AG04450 (cell line): ENCODE measurements at places on chromosomes 7 and 10. TPM values are rescaled to one million over a fixed set of nuclear protein-coding genes. Genes with fewer than 3 reads are reported as not detected.

- DNase-seq, result no peak
Measured at GRCh38 chr7:13692548-13692947, 296.9 kb downstream of the ETV1 start.

DNA sequence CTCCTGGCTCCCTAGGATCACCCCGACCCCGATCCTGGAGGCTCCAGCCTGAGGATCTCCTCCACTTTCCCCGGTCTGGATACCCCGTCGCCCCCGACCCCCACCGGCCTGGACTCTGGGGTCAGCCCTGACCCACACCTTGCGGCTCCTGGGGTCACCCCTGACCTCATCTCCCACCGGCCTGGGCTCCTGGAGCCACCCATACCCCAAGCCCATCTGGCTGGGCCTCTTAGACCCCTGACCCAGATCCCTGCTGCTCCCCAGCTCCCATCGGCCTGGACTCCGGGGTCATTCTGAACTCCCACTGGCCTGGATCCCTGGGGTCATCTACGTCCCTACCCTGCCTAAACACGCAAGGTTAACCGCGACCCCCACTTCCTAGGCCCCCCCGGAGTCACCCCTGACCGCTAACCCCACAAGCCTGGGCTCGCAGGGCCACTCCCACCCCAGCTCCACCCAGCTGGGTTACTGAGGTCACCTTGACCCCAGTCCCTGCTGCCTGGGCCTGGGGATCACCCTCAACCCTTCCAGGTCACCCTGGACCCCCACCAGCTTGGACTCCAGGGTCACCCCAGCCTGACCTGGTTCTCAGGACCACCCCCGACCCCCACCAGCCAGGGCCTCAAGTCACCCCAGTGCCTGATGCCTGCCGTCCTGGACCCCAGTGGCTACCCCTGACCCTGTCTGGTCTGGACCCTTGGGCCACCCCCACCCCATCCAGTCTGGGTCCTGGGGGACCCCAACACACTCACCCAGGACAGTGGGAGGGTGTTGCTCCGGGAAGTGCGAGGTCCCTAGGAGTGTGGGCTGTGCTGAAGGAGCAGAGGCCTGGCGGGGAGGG, 1.2 kb downstream of the FOXK1 start:
- DNase-seq, result no peak

GRCh38 chr7:42856605-42856987, 55.3 kb downstream of the C7orf25 start:
- DNase-seq, result no peak

GRCh38 chr10:76036111-76036940, 604.9 kb downstream of the LRMDA start:
- DNase-seq, result peak; percentile 32

DNA sequence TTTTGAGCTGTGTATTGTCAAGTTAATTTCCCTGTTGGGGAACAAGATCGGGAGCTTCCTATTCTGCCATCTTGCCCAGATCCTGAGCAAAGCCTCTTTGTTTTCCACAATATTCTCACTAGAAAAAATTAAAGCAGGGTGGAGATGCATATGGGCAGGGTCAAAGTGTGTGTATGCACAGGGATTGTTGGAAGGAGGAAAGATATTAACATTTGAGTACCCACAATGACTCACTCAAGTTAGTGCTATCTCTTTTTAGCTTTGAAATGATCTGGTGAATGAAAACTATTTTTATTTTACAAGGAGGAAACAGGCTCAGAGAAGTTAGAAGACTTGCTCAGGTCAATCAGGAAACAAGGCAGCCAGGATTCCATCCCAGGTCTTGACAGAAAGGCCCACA, 6.7 kb upstream of the BTBD16 start:
- DNase-seq, result no peak

DNA sequence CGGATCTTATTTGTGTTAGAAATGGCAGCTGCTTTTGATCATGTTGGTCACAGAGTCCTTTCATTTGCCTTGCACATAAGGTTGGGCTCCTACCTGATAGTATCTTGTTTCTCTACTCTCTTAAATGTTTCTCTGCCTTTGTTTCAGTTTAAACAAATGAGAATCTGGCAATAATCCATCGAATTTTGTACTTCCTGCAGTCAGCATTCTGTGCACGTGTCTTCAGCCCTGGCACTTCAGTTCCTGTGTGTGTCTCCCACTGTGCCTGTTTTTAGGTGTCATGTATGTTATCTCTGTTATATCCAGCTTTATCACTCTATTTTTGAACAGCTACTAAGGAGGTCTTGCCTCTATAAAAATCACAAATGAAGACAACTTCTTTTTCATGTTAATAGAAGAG, 28.4 kb upstream of the PTER start:
- no peak for DNase-seq

GRCh38 chr7:136677471-136678365, 190.7 kb upstream of the CHRM2 start:
- no peak for DNase-seq

LRMDA gene
- 0.05 and 0.12 TPM in 2 replicates for polyA plus RNA-seq

DNA sequence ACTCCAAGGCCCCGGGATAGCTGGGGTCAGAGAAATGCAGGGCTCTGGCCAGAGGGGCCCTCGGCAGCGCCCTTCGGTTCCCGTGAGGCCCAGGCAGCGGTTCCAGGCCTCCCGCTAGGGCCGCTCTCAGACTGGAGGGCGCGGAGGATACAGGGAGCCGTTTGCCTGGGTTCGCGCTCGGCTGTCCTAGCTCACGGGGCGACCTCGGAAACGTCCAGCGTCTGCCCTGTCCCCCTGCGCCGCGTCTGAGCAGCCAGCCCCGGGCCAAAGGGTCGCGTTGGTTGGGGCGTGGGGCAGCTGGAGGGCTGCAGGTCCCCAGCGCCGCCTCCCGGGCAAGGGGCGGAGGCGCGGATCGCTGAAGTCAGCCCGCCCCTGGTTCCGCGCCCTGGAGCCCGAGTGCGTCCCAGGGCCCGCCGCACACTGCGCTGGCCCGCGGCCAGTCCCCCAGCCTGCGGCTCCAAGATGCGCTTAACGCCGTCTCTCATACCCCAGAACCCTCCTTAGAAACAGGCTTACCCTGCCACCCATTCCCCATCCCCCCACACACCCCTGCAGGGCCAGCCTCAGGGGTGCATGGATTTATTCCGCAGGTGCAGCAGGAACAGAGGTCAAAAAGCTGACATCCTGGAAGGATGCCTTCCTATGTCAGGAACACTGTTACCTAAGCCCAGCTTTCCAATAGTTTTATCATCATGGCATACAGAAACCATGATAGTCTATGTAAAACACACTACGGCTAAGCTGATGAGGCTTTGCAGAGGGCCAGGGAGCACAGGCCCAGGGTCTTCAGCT, 22.1 kb upstream of the OPN4 start:
- DNase-seq, result no peak

DNA sequence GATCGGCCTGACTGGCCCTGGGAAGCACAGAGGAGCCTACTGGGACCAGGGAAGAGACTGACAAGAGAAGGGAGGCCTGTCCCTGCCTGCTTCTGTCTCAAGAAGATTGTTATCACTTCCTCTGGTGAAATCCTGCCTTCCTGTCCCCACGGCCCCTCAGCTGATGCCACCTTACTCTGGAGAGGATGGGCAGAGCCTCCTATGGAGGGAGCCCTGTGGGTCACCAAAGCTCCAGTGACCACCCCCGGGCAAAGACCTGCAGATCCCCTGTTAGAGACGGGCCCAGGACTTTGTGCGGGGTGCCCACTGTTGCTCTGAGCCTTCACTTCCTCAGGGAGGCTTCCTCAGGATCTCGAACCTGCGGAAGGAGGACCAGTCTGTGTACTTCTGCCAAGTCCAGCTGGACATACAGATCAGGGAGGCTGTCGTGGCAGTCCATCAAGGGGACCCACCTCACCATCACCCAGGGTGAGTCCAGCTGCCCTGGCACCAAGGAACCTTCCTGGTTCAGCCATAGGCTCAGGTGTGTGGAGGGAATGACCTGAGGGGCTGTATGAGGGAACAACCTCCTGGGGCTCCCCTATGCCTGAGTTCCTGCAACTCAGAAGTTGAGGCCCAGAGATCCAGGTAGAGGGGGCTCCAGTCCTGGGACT, 1.4 kb upstream of the PILRB start:
- no peak for DNase-seq

- peak; percentile 33 for DNase-seq
Measured at GRCh38 chr7:107138696-107139420, 29.9 kb upstream of the HBP1 start.

EEPD1 gene
- 21.1 and 22.7 TPM in 2 replicates for polyA plus RNA-seq

- DNase-seq, result no peak
Measured at GRCh38 chr10:71587941-71588573, 131.5 kb downstream of the C10orf105 start.

AP4M1 gene
- polyA plus RNA-seq, result 25.4 and 26.1 TPM in 2 replicates

GRCh38 chr7:156823435-156823834, 69.5 kb downstream of the LMBR1 start:
- DNase-seq, result no peak

DNA sequence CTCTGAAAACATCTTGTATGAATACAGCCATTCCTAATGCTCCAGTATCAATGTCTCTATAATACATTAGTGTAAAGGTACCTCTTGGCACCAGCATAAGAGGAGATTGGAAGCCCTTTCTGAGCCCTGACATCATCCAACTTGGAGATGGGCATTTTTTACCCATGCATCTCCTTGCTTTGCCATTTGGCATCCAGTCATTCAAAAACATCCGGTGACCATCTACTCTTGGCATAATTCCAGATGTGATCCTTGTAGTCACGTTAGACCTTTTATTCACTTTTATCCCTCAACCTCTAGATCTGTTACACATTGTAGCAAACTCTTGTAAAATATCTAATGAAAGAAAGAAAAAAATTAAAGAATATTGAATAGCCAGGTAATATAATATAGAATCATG, 17.9 kb upstream of the SGMS1 start:
- no peak for DNase-seq

GRCh38 chr10:11687779-11688447, 54.3 kb upstream of the ECHDC3 start:
- no peak for DNase-seq

CHST15 gene
- 3.2 and 4.1 TPM in 2 replicates for polyA plus RNA-seq

GRCh38 chr7:20197837-20198236, 19.3 kb downstream of the MACC1 start:
- no peak for DNase-seq

DNA sequence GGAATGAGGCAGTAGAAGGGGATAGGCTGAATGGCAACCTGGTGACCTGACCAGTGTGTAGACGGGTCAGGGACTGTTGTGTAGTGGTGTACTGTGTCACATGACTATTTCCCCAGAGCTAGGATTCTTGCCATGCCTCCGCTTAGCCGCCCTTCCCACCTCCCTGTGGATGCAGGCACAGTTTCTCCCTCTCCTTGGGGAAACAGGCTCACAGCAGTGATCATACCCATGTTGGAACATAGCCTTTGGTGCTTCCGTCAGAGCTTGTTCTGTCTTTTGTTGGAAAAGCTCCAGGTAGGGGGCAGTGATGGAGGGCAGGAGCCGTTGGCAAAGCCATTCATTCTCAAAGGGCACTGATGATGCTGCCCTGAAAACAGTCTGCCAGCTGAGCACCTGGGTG, 44.3 kb downstream of the OGDH start:
- DNase-seq, result no peak

- no peak for DNase-seq
Measured at GRCh38 chr10:124053971-124054370, 39.4 kb downstream of the CHST15 start.

DNA sequence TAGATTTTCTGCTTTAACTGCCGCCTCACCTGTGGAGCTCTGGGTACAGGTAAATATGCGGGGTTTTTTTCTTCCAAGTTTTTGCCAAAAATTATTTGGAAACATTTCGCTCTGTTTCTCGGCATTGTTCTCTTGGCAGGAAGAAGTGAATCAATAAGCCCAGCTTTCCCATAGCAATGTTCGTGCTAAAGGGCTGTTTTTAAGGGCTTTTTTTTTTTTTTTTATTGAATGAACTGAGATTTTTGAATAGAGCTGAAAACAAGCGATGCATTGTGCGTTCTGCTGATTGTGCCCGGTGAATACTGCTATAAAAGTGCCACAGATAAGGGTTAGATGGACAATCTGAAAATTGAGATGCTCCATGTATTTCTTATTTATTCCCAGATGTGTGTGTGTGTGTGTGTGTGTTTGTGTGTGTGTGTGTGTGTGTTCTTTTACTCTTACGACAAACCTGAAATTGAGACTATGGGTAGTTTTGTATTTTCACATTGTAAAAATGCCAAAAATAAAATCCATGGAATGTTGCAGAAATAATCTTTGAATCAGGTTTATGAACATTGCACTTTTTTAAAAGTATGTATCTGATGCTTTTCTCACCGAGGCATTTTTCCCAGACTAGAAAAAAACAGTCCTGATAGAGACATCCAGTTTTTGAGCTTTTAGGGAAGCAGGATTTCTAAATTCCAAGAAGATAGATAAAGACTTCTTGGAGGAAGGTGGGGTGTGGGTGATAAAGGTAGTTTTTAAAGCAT, 30.5 kb downstream of the KIAA1217 start:
- no peak for DNase-seq

PDE1C gene
- 3.4 and 3.8 TPM in 2 replicates for polyA plus RNA-seq
